G401 (cell line): ENCODE measurements at places on chromosomes 12 and 14. TPM values are rescaled to one million over a fixed set of nuclear protein-coding genes. Genes with fewer than 3 reads are reported as not detected.

Gene NYNRIN
- total RNA-seq, result 19.7 and 24.1 TPM in 2 replicates

Gene KRT80
- 0.37 and 0.44 TPM in 2 replicates for total RNA-seq

Gene ZNF891
- 1.4 and 1.6 TPM in 2 replicates for total RNA-seq

Gene LPAR5
- 0.03 TPM in 1 of 2 replicates, not detected in the other for total RNA-seq

Gene MMP17
- total RNA-seq, result 2.0 and 3.4 TPM in 2 replicates

Gene C12orf56
- not detected in 2 replicates for total RNA-seq

Gene LRRC10
- not detected in 2 replicates for total RNA-seq

Gene KCNJ8
- not detected in 2 replicates for total RNA-seq

Gene B4GALNT3
- 2.3 and 2.6 TPM in 2 replicates for total RNA-seq

Gene IPO4
- total RNA-seq, result 79.5 and 80.4 TPM in 2 replicates

Gene GALNT6
- total RNA-seq, result 5.8 and 18.1 TPM in 2 replicates

Gene SIX1
- 0.31 and 0.58 TPM in 2 replicates for total RNA-seq

Gene HNF1A
- not detected in 2 replicates for total RNA-seq

Gene NPFF
- total RNA-seq, result 10.7 TPM in 1 of 2 replicates, not detected in the other

Gene DUSP16
- 16.2 and 29.6 TPM in 2 replicates for total RNA-seq
